ENCODE measurements at places on chromosomes 3 and 15. TPM values are rescaled to one million over a fixed set of nuclear protein-coding genes. Genes with fewer than 3 reads are reported as not detected.

Gene CYP19A1
- 0.12 TPM for total RNA-seq

Gene FMN1
- 11.0 TPM for total RNA-seq

Gene GABRR3
- total RNA-seq: not detected

Gene DAZL
- not detected for total RNA-seq

Gene TMOD3
- total RNA-seq: 43.3 TPM

Gene CLN6
- 11.2 TPM for total RNA-seq

Gene TMED3
- 124 TPM for total RNA-seq

Measured in uterine smooth muscle cell (primary cell).